Stimulated activated CD4-positive, alpha-beta T cell treated with anti-CD3 and anti-CD28 coated beads, Interleukin-2, amount 100 ng/mL, for 4 hours (primary cell): ENCODE measurements at places on chromosomes 4 and X.

DNA sequence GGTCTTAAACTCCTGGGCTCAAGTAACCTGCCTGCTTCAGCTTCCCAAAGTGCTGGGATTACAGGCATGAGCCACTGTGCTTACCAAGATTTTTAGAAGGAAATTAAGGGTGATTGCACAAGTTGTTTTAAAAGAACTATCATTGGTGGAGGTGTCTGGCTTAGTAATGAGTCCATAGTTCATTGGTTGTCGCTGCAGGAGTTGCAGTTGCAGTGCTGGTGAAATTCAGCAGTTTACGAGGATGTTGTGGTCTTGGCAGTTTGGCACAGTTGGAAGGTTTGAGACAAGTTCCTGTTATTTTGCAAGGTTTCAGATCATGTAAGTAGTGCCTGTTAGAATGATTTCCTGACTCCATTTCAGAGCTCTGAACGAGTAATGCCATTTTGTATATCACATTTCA lies 48.1 kb downstream of the RAB40AL start:
- no peak for DNase-seq

DNA sequence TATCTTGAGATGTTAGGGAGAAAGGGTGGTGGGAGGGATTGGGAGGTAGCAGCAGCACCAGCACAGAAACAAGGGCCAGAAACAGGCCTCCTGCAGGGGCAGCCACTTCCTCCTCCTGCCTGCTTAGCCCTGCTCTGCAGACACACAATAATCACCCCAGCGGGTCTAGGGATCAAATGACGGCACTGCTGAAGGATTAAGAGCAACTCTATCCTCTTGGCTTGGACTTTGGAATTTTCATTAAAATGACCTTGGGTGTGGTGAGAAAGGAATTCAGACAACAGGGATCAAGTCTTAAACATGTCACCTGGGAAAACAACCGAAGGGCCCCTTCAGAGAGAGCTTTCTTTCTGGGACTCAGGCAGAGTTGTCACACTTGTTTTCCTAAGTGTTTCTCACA lies 353.4 kb downstream of the SPRY1 start:
- DNase-seq, result no peak

DNA sequence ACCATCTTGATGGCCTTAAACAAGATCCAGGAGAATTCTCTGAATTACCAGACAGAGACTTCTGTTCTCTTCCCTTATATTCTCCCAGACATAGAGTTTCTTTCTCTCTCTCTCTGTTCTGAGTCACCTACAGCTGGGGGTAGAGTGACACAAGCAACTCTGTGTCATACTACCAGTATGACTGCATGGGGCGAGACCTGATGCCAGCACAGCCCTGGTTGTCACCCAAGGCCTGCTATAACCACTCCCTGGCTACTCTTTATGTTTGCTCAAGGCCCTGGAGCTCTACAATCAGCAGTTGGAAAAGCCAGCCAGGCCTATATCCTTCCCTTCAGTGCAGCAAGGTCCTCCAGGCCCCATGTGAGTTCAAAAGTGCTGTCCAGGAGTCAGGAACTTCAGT lies 114.2 kb upstream of the TENT5D start:
- DNase-seq, result no peak

DNA sequence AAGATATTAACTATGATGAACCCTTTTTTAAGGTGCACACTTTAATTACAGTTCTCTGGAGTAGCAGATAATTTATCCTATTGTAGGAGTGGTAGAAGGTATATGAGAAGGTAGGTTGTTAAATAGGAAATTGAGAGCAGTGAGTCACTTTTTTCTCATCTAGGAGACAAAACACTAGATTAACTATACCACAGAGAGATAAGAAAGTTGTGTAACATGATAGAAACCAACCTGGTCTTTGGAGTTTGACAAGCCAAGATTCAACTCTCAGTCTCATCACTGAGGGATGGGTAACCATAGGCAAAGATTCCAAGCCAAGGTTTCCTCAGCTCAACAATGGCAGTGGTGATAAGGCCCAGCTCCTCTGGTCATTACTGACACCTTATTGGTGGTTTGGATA lies 104.0 kb downstream of the MAD2L1 start:
- DNase-seq, result no peak

GRCh38 chrX:34487364-34487763 lies 169.7 kb downstream of the TMEM47 start:
- DNase-seq, result no peak
